ENCODE measurements at places on chromosomes 13 and 19.

- DNase-seq: no peak
Observed at GRCh38 chr13:40922437-40923040, 96.6 kb downstream of the ELF1 start.

GRCh38 chr13:28316836-28317235 lies 178.1 kb downstream of the FLT1 start:
- no peak for DNase-seq

GRCh38 chr19:4606921-4607678 lies 32.2 kb upstream of the TNFAIP8L1 start:
- no peak for DNase-seq

DNA sequence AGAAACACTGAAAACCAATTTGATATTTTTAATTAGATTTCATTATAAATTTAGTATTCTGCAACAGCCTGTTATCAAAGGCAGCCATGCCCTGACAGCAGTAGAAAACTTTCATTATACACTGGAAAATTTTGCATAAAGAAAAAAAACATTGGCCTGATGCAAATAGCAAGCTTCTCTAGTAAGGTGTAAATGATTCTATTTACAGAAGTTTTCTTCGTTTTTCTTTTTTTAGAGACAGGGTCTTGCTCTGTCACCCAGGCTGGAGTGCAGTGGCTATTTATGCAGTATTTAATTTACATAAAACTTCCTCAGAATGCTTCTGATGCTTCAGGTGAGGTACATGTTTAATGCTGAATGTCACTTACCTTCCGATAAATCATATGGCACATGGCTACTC lies 67.0 kb downstream of the ABCC4 start:
- DNase-seq: no peak

DNA sequence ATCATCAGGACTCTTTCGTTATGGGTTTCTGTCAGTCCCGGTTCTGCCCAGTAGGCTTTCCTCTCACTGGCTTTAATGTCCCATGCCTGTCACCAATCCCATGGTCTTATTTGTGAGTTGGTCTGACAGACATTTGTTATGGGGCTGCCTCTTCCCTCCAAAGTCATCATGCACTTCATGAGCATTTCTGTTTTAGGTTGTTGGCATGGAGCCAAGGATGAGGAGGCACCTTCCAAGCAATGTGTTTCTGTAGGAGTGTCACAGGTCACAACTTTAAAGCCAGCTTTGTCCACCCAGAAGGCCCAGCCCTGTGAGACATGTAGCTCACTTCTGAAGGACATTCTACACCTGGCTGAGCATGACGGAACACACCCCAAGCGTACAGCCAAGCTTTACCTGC lies 8.5 kb downstream of the ZNF17 start:
- no peak for DNase-seq

GRCh38 chr13:35478271-35479037 lies 2.0 kb upstream of the MAB21L1 start:
- DNase-seq: no peak

DNA sequence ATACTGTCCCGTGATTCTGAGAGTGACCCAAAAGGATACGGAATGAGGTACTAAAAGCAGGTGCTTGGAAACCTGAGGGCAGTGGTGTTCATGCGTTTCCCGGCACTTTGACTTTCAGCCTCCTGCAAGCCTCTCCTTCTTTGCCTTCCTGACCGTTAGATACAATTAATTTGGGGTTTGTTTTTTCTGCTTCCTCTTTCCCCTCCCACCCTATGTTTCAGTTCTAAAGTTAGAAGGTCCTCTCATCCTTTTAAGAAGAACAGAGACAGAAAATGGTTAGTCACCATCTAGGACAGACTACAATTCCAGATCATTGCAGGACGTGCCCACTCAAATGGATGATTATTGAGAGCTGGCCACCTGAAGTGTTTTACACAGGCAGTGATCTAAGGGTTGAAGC lies 1.8 kb upstream of the LILRB4 start:
- DNase-seq: no peak

GRCh38 chr19:4316956-4317355 lies 12.6 kb downstream of the FSD1 start:
- no peak for DNase-seq

- no peak for DNase-seq
Observed at GRCh38 chr19:46579361-46579879, 21.7 kb upstream of the CALM3 start.

DNA sequence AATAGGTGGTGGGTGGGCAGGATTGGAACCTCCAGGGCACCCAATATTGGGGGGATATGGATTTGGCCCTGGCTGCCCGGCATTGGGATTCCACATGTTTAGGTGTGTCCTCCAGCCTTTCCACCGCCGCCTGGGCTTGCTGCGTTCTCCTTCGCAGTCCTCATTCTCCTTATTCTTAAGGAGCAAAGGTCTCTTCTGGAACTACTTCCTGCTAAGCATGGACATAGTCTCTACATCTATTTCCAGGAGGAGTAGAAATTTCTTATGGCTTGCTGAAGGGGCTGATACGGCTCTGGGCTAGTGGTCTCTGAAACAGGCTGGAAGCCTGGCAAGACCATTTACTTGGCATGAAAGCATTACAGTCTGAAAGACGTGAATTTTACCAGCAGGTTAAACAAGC lies 9.2 kb upstream of the FCGBP start:
- DNase-seq: no peak

- DNase-seq: no peak
Observed at GRCh38 chr19:18783958-18784785, 6.9 kb downstream of the COMP start.

GRCh38 chr13:73520566-73521289 lies 461.9 kb downstream of the KLF5 start:
- DNase-seq: no peak

DNA sequence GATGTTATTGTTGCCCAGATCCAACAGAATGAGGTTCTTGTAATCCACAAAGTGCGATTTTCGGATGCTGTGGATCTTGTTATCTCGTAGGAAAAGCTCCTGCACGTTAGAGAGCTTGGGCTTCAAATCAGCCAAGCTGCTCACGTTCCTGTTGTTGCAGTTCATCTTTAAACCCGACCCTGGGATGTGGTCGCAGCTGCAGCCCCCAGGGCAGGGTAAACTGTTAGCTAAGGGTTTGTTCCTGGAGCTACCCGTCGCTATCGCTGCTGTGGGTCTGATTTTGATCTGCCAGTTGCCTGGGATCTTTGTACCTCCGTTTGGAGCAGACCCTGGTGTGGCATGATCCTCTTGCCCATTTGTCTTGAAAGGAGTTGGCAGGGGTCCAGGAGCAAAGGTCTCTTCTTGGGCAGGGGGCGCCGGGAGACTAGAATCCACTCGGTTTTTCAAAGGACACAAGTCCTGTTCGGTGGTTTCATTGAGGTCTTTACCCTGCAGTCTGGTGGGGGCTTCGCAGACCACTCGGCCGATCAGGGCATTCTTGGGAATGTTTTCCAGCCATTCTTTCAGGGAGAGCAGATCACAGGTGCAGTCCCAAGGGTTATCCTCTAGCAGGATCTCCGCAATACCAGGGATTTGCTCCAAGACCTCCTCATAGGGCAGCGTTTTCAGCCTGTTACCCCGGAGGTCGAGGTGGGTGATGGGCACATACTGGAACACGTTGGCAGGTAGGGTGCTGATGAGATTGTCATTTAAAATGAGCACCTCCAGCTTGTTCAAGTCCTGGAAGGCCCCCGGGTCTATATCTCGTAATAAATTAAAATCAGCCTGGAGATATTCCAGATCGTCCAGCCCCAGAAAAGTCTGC lies 1.8 kb downstream of the SLITRK1 start:
- no peak for DNase-seq

DNA sequence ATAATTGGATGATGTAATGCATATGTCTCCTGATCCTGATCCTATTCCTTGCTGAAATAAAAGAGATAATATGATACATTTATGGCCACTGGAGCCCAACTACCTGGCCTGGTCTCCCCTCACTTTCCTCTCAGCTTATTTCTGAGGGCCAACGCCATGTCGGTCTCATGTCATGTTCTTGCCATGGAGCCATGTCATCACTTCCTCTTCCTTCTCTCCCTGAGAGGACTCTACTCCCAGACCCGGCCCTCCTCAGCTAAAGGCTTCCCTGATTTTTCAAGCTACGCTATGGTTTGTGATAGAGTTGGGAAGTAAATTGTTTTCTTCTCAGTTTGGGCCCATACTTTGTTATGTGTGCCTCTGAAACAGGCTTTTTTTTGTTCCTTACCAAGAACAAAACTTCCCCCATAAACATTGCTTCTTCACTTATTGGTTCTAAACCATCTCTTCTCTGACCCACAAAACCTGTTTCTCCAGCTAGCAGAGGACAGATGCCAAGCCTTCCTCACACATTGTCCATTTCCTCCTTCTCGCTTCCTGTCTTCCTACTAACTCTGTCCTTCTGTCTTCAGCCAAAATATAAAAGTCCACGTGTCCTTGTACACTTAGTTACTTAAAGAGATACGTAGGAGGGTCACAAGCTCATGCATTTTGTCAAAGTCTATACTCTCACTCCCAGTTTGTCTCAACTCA lies 319.9 kb upstream of the DACH1 start:
- no peak for DNase-seq

GRCh38 chr19:17553256-17553655 lies 2.2 kb upstream of the COLGALT1 start:
- DNase-seq: no peak

DNA sequence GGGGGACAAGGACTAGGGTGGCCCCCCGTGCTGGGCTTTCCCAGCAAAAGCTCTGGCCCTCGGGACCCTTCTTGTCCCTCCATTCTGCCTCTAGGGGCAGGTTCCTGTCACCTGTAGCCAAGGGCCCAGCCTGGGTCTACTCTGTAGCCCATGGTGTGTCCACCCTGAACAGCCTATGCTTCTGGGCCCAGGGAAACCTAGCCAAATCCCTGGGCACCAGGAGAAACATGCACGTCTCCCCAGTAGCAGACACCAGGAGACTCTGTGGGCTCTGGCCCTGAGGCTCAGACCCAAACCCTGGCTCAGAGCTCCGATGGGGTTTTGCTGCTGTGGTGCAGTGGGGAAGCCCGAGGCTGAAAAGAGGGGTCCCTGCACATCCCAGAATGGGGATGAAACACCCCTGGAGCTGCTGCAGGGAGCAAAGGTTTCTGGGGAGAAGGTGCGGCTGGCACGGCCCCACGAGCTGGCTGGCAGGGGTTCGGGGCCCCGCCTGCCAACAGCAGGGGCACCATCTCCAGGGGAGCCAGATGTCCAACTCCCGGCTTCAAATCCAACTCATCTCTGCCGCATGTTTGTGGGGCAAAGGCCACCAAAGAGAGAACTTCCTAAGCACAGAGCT lies 18.2 kb downstream of the CEBPG start:
- no peak for DNase-seq

DNA sequence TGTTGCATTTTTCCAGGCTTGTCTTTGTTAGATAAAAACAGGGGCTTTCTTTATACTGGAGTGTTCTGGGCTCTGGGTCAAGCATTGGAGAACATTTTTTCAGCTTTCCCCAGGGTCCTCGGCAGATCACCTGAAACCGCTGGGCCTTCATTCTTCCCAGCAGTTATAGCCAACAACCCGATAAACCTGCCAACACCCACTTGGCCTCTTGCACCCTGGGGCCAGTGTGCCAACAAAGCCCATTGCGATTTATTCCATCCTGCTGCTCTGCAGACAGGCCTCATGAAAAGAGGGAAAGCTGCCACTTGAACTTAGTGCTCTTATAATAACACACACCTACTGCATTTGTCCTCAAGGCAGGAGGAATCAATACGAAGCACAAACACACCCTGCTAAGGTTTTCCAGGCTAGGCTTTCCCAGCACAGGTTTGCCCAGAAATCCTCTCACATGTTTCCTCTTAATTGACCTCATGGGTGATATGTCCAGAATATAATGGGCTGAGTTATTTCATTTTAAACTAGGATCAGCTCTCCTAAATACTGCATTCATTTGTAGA lies 669.3 kb downstream of the LIG4 start:
- no peak for DNase-seq

- no peak for DNase-seq
Observed at GRCh38 chr13:61766667-61767058, 351.0 kb upstream of the PCDH20 start.

GRCh38 chr19:10766049-10766623 lies 48.3 kb downstream of the DNM2 start:
- DNase-seq: no peak

GRCh38 chr13:26880735-26881134 lies 120.1 kb upstream of the GPR12 start:
- no peak for DNase-seq

GRCh38 chr13:110314516-110315245 lies 7.6 kb downstream of the COL4A2 start:
- DNase-seq: no peak

GRCh38 chr13:27383104-27383921 lies 41.1 kb upstream of the GTF3A start:
- no peak for DNase-seq

GRCh38 chr19:38709671-38710415 lies 34.4 kb downstream of the CAPN12 start:
- DNase-seq: no peak

GRCh38 chr19:4375164-4376027 lies 25.0 kb downstream of the SH3GL1 start:
- no peak for DNase-seq

DNA sequence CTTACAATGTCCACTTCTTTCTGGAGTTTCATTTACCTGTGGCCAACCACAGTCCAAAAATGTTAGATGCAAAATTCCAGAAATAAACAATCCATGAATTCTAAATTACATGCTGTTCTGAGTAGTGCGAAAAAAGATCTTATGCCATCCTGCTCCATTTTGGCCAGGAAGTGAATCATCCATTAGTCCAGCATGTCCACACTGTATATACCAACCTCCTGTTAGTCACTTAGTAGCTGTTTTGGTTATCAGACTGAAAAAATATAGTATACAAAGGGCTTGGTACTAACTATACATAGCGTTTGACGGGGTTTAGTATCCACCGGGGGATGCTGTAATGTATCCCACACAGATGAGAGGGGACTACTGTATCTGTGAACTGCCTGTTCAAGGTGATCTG lies 618.0 kb upstream of the ARGLU1 start:
- no peak for DNase-seq

GRCh38 chr19:52959613-52960295 lies 2.9 kb downstream of the ZNF816 start:
- no peak for DNase-seq

DNA sequence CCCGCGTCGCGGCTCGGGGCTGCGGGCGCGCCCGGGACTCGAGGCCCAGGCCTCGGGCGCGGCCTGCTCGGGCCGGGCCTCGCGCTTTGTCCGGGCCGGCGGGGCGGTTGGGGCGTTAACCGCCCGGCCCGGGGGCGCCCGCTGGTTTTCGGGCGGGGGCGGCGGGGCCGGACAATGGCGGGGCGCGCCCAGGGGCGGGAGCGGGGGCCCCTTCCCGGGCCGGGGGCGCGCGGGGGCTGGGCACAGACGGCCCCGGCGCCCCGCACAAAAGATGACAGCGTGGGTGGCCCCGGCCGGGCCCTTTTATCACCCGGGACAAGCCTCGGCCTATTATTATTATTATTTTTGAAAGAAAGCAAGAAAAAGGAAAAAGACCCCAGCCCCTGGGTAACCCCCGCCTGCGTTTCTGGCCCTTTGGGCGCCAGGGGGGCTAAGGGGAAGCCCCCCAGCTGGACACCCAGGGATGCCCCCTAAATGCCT lies 419 bp downstream of the KDM4B start:
- no peak for DNase-seq

- DNase-seq: no peak
Observed at GRCh38 chr13:41503356-41503755, 46.0 kb downstream of the RGCC start.

GRCh38 chr13:79740991-79741390 lies 260.0 kb downstream of the NDFIP2 start:
- DNase-seq: no peak

- no peak for DNase-seq
Observed at GRCh38 chr19:45592366-45592765, 7.8 kb upstream of the OPA3 start.
